ENCODE measurements at places on chromosomes 4 and X.

GRCh38 chrX:117982694-117983392, 133.8 kb downstream of the KLHL13 start:
- DNase-seq: no peak

DNA sequence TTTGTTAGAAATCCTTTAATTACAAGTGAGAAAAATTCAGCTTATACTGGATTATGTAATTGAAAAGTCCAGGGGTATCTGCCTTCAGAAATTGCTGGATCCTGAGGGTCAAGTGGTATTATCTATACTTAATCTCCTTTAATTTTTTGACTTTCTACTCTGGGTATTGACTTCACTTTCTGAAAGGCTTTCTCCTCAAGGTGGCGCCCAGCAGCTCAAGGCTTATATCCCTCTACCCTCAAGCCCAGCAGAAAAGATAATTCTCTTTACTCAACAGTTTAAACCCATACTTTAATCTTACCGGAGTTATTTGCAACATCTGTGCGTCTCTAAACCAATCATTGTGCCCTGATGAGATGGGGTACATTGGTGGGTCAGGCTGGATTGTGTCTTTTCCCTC, 129.5 kb downstream of the LARP7 start:
- DNase-seq: peak; percentile 18

GRCh38 chrX:10611441-10612090, 8.8 kb downstream of the MID1 start:
- DNase-seq: no peak

DNA sequence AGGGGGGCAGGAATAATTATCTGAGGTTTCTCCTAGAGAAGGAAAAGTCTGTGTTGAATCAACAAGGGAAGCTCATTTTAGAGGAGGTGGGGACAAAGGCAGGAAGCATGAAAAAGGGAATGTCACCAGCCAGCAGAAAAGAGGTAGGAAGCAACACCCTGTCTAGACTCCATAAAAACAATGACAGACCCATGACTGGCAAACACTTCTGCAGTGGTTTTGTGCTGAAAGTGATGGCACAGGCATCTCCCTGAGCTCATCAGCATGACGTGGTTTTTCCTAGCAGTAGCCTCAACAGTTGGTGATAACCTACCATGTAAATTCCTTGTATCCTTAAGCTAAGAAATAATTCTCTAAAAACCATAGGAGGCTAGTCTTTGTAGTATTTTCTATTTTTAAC, 110.7 kb upstream of the GALNT7 start:
- DNase-seq: no peak

DNA sequence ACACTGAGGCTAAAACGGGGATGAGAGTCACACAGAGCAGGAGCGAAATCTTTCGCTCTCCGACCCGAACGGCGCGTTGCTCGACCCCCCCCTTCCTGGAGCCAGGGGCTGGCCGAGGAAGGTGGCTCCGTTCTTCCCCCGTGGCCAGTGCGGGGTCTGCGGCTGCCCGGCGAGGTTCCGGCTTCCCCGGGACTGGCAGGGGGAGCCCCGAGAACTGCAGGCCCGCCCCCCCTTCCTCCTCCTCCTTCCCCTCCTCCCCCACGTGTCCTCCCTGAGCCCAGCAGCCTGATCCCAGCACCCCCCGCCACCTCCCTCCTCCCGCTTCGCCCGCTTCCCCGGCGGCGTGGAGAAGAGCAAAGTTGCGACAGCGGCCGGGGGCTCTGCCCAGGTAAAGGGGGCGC, 2.4 kb upstream of the BCORL1 start:
- DNase-seq: no peak

- DNase-seq: no peak
These were observed 2.6 kb downstream of the TIFA start for GRCh38 chr4:112282860-112283667.

- peak; percentile 3 for DNase-seq
These were observed 15.0 kb upstream of the STS start for GRCh38 chrX:7132335-7133049.
